Erythroblast (primary cell): ENCODE measurements at places on chromosomes 1 and 21.

GRCh38 chr1:66618390-66618789, 84.4 kb downstream of the SGIP1 start:
- no peak for DNase-seq

DNA sequence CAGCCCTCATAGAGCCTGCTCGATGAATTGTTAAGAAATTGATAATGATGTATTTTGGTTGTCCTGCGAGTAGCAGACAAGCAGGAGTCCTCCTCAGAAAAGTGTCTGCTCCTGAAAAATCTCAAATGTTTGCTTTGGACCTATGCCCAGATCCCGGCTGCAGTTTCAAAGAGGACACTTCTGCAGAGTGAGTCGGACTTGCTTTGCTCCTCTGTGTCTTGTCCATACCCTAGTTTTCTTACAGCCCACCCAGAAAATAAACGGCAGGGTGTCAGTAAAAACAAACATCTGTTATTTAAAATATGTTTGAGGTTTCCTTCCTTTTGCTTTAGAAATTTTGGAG, 2.8 kb downstream of the S100A10 start:
- no peak for DNase-seq

DNA sequence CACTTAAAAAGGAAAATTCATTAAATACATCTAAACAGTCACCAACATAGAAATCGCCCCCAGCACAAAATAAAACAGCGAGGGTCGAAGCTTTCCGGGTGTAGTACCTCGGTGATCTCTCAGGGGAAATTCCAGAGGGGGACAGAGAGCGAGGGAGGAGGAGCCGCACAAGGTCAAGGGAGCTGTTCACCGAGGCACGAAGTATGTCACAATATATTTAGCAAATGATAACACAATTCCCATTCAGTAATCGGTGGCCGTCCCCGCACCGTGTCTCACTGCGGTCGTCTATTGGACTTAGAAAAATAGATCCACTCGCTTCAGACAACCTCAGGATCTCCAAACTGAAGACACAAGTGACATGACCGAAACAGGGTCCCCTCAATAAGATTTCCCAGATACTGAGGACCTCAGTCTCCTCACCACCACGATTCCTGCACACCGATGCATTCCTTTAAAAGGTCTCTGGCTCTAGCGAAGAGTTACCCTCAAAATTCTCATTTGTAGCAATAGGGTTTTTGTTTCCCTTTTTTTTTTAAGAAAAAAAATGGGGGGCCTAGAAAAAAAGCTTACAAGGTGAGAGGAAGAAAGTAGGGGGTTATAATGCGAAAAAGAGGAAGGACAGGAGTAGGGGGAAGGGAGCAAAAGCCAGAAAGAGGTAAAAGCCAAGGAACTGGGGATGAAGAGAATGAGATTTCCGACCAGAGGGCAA, 1.1 kb downstream of the LPGAT1 start:
- peak; percentile 40 for DNase-seq

- DNase-seq = no peak
Observed at GRCh38 chr1:204997591-204998355, 45.2 kb upstream of the CNTN2 start.

- no peak for DNase-seq
Observed at GRCh38 chr1:171263901-171264300, 15.6 kb downstream of the FMO1 start.

DNA sequence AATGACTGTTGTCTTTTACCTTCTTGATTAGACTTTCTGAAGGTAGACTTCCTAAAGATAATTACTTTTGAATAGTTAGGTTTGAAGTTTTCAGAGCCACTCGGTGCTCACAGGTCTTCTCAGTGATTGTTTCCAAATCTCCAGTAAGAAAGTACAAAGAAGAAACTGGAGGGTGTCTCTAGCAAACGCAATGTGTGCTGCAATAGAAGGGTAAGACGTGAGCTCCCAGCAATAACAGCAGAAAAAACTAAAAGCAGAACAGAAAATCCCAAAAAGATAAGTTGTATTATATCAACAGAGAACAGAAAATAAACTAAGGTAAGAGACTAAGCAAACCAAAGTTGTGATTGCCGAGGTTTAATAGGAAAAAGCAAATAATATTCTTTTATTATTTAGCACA, 1.8 kb downstream of the CTTNBP2NL start:
- DNase-seq = no peak

DNA sequence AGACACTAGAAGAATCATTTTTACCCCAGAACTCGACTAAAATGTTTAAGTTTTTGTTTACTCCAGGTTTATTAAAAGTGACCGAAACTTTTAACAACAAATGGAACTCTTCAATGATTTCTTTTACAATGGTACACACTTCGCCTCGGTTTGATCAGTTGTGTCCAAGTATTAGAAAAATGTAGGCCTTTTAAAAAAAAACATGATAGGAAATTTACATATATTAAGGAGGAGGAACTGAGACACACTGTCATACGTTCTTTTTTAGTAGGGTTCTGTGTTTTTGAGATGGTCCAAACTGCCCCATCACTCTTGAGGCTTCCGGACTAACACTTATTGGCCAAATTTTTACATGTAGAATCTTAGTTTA, 1.3 kb downstream of the PRDM2 start:
- no peak for DNase-seq

DNA sequence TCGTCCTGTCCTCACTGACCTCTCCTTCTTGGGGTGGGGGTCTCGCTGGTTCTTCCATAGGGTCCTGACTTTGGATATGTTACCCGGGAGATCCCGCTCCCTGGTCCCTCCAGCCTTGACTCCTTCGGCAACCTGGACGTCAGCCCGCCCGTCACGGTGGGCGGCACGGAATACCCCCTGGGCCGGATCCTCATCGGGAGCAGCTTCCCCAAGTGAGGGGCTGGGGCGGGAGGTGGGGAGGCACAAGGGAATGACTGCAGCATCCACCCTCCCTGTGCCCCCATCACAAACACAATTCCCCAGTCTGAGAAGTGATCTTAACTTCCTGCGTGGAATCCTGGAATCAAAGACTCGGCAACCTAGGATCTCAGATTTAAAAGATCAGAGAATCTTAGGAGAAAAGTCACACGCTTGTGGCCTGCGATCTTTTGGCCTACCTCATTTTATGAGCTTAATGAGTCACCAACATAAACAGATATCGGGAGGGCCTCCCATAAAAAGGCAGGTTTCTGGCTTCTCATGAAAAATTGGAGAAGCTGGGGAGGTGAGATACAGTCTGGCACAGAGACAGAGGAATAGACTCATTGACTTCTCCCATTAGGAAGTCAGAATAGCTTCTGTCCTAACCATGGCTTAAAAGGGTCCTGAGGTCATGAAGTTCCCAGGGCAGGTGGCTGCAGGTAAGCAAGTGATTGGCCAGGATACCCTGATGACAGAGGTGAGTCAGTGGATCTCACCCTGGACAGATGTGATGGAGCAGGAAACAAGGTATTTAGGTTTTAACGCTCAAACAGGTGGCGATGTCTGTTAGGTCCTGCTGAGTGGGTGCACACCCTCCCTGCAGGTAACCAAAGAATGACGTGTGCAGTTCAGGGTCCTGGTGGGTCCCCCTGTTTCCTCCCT, 15.9 kb upstream of the PADI3 start:
- DNase-seq = no peak

- no peak for DNase-seq
Observed at GRCh38 chr21:45791562-45792418, 148.3 kb downstream of the PCBP3 start.

DNA sequence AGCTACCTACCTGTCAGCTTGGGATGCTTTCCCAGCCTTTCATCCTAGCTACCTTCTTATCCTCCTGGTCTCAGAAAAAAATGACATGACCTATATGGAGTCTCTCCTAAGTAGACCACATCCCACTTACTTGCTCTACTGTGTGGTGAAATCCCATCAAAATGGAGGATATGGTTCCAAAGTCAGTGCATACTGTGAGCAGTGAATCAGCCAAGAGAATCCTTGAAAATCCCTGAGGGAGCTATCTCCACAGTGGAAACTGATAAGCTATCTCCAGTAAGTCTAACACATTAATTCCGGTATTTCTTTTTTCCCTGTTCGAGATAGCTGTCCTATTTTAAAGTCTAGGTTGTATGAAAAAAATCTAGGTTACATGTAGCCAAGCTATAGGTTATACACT, 189.7 kb downstream of the FGGY start:
- DNase-seq = no peak

DNA sequence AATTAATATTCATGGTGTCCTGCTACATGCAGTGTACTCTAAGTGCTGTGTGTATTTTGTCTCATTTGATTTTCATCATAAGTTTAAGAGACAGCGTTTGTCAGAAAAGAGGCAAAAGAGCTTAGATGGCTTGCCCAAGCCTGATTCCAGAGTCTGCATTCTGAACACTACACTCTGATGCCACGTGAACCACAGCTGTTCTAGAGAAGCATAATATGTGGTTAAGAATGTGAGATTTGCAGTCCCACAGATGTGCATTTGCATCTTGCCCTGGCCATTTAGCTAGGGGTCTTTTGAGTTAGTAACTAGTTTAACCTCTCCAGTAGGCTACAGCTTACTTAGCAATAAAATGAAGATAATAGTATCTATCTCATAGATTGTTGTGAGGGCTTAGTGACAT, 9.2 kb upstream of the GADD45A start:
- no peak for DNase-seq

DNA sequence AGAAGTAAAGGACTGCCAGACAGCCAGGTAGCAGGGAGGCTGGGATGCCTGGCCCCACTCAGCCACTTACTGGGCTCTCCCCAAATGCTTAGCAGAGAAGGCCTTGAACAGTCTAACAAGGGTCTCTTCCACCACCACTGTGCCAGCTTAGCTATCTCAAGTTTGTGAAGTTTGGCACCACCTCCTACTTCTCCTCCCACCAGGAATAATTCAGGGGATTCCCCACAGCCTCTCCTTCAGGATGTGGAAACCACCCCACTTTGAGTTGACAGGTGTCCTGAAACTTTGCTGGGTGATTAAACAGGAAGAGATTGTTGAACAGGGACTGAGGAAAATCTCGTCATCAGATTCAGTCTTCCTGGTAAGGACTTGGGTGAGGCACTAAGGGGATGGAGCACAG, 59.4 kb upstream of the ATP1B1 start:
- DNase-seq = no peak

DNA sequence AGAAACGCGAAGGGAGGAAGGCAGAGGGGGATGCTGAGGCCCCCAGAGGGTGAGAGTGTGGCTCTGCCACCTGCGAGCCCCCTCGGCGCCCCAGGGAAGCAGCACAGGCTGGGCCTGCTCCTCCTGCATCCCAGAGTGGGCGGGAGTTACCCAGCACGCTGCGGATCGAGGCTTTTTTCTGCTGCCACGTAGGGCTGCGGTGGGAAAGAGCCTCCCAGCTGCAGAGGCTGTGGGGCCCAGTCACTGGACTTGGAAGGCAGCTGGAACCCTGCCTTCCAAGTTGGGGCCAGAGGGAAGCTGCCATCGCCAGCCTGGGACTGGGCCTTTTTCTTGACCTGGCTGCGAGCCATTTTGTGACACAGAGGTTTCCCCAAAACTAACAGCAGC, 2.3 kb upstream of the GRIK3 start:
- DNase-seq = no peak

DNA sequence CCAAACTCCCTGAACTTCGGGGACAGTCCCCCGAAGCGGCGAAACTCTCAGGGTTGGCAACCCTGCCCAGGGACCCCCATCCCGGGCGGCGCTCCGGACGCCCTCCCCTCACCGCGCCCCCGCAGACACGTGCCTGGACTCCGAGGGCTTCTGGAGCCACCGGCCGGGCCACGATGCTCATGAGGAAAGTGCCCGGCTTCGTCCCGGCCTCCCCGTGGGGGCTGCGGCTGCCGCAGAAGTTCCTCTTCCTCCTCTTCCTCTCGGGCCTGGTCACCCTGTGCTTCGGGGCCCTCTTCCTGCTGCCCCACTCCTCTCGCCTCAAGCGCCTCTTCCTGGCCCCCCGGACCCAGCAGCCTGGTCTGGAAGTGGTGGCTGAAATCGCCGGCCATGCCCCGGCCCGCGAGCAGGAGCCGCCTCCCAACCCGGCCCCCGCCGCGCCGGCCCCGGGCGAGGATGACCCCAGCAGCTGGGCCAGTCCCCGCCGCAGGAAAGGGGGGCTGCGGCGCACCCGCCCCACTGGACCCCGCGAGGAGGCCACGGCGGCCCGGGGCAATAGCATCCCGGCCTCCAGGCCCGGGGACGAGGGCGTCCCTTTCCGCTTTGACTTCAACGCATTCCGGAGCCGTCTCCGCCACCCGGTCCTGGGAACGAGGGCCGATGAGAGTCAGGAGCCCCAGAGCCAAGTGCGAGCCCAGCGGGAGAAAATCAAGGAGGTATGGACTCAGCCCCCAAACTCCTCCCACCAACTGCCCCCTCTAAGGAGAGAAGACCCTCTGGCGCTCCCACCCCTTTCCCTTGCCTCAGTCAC, 1.2 kb downstream of the MAN1C1 start:
- no peak for DNase-seq

- DNase-seq = no peak
Observed at GRCh38 chr1:28099050-28099769, 10.8 kb upstream of the EYA3 start.

DNA sequence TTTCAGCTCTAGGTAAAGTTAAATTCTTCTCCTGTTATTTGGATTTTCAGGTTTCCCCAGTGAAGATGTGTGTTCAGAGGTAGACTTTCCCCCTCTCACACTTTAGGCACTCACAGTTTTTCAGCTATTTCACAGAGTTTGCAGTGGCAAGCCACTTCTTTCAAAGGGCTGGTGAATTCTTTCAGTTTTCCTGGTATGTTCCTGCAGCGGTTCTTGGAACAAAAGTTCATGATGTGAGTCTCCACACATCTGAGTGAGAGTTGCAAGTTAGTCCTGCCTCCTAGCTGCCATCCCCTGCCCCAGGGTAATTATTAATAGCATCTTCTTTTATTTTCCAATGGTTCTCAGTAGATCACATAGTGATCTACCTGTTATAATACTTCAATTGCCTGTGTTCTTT, 27.3 kb upstream of the CD84 start:
- no peak for DNase-seq

- no peak for DNase-seq
Observed at GRCh38 chr1:243799908-243800307, 50.1 kb downstream of the AKT3 start.
